ENCODE measurements at places on chromosomes 7 and 10. TPM values are rescaled to one million over a fixed set of nuclear protein-coding genes. Genes with fewer than 3 reads are reported as not detected.

TAC1 gene
- total RNA-seq = not detected

TMEM270 gene
- total RNA-seq = not detected

SNCG gene
- total RNA-seq = 69.6 TPM

DNA sequence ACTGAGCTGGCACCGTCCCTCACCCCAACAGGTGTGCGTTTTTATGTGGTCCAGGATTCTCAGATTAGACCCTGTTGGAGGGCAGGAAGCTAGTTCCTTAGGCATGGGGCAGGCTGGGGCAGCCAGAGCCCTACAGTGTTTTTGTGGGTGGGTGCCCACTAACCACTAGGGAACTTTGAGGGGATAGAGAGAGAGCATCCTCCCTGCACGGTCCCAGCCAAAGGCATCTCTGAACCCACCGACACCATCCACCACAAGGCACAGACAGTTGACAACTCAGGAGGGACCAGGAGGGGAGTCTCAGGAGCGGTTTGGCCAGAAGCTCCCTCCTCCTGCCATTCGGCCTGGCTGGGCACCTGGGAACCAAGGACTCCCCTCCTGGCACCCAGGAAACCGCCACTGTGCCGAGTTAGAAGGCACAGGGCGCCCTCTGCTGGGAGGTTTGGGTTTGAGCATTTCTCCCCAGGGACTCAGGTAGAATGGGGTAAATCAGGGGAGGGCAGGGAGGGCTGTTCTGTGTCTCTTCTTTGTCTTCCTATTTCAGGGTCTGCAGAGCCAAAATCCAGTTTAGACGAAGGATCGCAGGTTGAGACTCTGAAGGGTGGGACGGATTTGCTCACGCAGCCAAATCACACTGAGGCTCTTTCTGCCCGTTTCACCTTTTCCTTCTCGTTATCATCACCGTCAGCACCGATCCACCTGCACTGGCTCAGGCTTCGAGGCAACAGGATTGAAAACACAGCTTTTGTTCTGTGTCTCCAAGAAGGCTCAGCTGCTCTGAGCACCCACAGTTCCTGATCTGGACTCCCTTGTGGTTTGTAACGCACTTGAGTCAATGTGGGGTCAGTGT lies 84.8 kb upstream of the COL13A1 start:
- DNase-seq = no peak

ADRB1 gene
- 0.24 TPM for total RNA-seq

DNA sequence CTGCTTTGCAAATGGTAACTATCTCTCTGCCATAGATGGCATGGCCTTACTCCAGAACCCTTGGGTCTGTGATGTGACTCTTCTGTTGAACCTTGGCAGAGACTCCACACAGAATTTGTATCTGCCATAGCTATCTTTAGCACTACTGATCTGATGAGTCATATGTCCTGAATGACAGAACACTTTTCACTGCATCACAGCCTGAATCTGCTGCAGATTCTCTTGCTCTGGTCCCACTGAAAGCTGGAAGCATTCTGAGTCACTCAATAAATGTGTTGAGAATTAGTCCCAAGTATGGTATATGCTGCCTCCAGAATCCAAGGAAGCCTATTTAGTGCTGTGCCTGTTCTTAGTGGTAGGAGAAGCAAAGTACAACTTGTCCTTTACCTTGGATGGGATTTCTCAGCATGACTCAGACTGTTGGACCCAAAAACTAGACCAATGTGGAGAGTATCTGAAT lies 39.5 kb upstream of the ANKRD1 start:
- DNase-seq = no peak

GRCh38 chr7:43694399-43694748 lies 34.9 kb downstream of the COA1 start:
- DNase-seq = no peak

MMD2 gene
- not detected for total RNA-seq

VPS41 gene
- total RNA-seq = 32.1 TPM

DNA sequence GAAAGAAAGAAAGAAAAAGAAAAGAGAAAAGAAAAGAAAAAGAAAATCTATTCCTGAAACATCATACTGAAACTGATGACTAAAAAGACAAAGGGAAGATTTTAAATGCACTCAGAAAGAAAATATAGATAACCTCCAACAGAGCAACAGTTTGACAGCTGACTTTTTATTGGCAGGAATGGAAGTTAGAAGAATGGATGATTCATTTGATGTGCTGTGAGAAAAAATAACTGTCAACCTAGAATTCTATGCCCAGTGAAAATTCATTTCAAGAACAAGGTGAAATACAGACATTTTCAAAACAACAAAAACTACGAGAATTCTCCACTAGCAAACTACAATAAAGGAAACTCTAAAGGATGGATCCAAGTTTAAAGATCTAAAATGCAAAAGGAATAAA lies 50.5 kb upstream of the HSPA12A start:
- DNase-seq = no peak

GRCh38 chr10:7610026-7610425 lies 56.7 kb downstream of the ITIH5 start:
- DNase-seq = no peak

- no peak for DNase-seq
Measured at GRCh38 chr7:19561121-19561805, 147.6 kb downstream of the POLR1F start.

COX19 gene
- total RNA-seq = 10.1 TPM

DNA sequence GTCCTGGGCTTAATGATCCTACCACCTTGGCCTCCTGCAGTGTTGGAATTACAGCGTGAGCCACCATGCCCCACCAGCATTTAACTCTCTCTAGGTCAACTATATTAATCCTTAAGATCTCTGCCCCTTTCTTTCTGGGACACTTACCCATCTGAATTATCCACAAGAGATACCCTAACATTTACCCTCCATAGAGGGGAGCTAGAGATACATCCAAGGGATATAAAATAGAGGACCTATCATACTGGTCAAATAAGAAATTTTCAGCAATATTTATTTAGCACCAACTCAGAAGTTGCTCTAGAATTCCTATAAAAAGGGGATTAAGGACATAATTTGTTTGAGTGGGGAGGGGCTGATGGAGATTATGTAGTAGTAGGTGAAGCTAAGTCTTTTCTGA lies 96.5 kb downstream of the OTUD1 start:
- no peak for DNase-seq

DNA sequence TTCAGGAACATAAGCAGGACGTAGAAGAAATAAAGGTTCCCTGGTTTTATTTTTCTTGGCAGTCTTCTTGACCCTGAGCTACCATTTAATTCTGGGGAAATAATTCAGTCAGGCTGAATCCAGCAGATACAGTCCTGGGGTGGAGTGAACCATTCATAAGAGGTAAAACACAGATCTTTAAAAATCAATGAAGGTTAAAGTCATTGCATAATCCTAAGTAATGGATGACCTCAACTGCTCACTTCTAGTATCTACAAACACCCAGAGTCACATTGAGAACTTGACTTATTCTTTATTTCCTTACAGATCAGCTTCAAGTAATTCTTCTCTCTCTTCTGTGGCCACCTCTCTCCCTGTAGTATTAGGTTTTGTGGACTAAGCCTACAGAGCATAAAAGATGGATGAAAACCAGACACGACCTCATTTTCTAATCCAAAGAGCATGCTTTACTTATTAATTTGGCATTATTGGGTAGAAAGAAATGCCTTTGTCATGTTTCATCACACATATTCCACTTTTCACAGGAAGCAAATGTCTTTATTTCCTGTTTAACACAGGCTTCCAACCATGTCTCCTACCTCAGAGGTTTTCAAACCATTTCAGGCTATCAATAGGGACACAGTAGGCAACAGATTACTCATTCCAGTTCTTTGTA lies 182.3 kb upstream of the IMMP2L start:
- DNase-seq = no peak

GRCh38 chr7:44460325-44460724 lies 30.1 kb downstream of the NUDCD3 start:
- no peak for DNase-seq

KLHDC10 gene
- 28.5 TPM for total RNA-seq

DNA sequence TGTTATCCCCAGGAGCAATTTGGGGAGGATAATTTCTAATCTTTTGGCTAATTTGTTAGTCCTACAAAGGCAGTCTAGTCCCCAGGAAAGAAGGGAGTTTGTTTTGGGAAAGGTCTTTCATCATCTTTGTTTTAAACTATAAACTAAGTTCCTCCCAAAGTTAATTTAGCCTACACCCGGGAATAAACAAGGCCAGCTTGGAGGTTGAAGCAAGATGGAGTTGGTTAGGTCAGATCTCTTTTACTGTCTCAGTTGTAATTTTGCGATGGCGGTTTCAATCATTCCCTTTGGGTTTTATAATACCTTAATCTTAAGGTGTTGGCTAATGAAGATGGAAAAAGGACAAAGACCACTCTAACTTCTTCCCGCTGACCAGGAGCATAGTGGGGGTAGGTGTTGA lies 166.4 kb upstream of the NAMPT start:
- no peak for DNase-seq

DNA sequence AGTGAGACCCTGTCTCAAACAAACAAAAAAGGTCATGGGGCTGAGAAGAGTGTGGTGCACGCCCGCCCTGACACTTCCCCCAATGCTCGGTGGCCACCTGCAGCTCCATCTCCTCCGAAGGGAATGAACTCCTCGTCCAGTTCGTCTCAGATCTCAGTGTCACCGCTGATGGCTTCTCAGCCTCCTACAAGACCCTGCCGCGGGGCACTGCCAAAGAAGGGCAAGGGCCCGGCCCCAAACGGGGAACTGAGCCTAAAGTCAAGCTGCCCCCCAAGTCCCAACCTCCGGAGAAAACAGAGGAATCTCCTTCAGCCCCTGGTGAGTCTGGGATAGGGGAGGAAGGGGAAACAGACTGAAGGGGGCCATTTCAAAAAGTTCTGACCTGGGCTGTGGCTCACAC lies 4.2 kb downstream of the PCOLCE start:
- DNase-seq = no peak

AGBL3 gene
- total RNA-seq = 8.1 TPM

GRCh38 chr10:73584737-73585136 lies 6.4 kb downstream of the USP54 start:
- no peak for DNase-seq

GRCh38 chr10:62582804-62583208 lies 208.6 kb downstream of the ZNF365 start:
- peak; percentile 31 for DNase-seq

GARIN1A gene
- total RNA-seq = 0.36 TPM

DNA sequence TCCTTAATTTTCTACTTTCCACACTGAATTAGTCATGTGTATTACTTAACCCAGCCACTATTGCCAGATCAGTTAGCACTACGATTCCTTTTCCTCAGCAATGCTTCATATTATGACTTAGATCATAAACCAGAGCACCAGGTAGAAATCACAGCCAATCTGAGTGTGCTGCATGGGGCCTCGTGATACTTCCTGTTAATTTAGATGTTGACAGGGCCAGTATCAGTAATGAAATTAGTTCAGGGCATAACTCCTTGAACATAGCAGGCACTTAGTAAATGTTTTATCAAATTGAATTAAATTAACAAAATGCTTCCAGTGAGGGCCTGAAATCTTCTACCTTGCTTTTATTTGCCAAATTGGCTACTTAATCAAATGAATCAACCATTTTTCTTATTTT lies 169.3 kb upstream of the LRGUK start:
- no peak for DNase-seq

DNA sequence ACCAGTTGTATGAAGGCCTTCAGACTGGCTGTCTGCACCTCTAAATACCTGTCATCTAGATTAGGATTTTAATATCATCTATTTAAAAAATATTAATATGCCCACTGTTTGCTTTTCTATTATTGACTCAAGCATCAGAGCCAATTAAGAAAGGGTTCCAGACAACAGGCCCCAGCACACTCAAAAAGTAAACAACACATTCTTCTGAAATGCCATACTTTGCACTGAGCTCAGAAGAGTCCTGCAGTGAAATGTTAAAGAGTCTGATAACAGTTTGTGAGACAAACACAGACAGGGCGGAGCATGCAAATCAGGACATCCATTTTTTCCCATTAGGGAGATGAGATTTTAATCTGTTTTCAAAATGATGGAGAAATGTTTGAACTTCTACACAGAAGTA lies 45.9 kb upstream of the KLF6 start:
- no peak for DNase-seq

ZPBP gene
- 0.24 TPM for total RNA-seq

DNA sequence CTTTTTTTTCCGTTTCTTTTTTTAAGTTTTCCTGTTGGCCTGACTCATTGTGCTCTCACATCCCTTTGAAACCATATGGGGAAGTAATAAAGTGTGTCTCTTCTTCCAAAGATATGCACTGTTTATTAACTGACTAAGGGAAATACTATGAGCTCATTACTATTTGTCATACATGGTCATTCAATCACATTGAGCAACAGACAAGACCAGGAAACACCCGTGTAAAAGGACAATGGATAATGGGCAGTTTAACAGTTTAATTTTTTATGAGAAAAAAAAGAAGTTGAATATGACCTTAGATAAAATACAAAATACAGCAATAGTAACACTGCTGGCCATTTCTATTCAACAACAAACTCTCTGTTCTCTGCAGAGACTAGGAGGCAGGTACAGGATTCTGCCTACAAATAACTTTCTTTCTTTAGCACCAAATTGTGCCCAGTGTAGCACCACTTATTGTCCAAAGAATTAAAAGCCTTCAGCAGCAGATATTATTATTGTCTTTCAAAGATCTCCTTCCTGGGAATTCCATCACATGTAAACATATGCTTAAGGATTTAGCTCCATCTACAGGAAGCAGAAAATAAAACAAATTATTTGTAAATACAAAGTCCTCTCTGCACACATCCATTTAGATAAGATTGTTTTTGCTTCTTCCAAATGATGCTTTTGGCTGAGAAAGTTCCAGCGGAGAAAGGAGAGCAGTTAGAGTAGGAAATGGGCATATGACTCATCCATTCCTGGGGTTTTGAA lies 55.0 kb upstream of the AKR1E2 start:
- DNase-seq = no peak

SRRM3 gene
- 4.5 TPM for total RNA-seq

GRCh38 chr10:78025685-78026364 lies 3.5 kb downstream of the POLR3A start:
- no peak for DNase-seq

DNA sequence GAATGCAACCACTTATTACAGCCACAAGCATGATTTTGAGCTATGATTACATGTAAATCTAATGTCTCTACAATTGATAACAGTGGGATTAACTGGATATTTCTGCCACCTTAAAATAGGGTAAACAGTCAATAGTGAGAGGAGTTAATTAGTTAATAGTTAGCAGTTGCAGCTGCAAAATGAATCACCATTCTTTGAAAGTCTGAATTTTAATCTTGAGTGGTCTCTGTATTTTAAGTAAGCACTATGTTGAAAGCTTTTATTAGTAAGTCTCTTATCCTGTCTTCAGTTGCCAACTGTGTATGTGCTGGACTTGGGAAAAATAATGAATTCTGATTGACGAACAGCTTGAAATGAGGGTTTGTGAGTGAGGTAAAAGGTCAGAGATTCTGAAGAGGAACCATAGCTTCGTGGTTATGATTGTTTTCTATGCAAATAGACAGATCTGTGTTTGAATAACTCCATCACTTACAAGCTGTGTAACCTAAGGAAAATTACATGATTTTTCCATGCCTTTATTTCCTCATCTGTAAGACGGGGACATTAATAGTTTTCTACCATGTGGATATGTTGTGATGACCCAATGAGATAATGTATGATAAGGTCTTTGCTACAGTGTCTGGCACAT lies 75.2 kb downstream of the RNLS start:
- DNase-seq = no peak
